Activated T-cell treated with anti-CD3 and anti-CD28 coated beads, Interleukin-2, amount 50 U/mL, for 1 hour (primary cell): ENCODE measurements at places on chromosomes 1 and 21.

- no peak for DNase-seq
These were observed 64.3 kb upstream of the VTCN1 start for GRCh38 chr1:117275055-117275454.

- no peak for DNase-seq
These were observed 87.4 kb downstream of the UBR4 start for GRCh38 chr1:19122668-19123067.

DNA sequence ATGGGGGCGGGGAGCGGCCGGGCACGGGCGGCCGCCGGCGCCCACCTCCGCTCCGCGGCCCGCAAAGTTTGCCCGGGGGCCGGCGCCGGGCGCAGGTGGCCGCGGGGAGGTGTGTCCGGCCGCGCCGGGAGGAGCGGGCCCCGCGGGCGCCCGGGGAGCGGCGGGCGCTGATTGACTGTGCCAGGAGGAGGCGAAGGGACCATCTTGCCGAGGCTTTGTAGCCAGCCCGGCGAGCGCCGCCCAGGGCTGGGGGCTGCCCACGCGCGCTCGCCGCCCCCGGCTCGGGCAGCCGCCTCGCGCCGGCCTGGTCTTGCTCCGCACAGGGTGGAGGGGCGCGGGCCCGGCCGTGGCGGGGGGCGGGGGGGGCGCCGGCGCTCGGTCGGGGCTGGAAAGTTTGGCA lies 432 bp downstream of the EPHB2 start:
- no peak for DNase-seq

- no peak for DNase-seq
These were observed 3.6 kb upstream of the RABIF start for GRCh38 chr1:202892501-202892900.

DNA sequence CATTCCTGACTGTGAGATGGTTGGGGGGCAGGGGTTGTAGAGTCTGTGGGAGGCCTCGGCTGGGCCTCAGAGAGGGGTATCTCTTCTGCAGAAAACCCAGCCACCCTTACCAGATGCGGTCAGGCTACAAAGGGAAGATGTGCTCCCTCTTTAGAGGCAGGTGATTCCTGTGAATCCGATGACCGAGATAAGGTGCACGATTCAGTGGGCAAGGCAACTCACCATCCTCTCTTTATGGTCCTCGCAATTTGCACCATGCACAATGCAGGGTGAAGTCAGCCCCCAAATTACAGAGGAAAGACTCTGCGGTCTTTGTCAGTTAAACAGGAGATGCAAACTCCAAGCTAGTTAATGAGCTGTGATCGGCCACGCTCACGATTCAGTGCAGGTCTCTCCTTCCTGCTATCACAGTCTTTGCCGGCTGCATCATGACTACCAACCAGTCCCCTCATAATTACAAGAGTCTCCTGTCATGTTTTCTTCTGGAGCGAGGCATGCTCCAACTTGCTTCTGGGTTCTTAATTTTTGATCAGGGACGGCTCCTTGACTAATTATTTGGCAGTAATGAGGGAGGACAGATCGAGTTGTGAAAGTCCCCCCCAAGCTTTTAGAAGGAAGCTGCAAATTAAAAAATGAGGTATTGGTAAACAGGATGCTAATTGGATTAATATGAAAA lies 12.5 kb downstream of the TP73 start:
- no peak for DNase-seq

GRCh38 chr1:116983112-116983511 lies 18.4 kb upstream of the CD101 start:
- no peak for DNase-seq

GRCh38 chr1:111204201-111204982 lies 3.9 kb upstream of the DENND2D start:
- peak; percentile 81 for DNase-seq

DNA sequence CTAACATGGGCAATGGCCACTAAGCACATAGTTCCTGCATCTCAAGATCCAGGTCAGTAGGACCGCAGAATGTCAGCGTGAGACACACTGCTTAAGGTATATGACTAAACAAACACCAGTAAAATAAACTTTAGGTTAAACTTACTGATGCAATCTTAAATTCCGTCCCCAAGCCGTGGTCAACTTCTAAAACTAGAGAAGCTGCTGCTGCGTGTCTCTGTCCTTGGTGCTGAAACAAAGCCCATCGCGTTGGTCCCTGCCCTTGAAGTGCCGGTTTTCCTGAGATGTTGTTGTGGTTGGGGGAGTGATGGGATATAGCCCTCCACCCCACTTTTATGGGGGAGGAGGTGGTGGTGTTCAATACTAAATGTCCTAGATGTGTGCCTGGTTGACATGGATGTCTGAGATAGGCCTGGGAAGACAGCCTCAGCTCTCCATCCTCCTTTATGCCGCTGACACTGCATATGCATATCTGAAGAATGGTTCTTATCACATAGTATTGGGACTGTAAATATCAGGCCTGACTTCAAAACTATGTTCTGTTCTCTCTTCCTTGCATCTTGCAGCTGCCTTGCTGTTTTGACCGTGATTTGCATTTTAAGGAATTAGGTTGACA lies 72.0 kb upstream of the KCNA3 start:
- peak; percentile 55 for DNase-seq

DNA sequence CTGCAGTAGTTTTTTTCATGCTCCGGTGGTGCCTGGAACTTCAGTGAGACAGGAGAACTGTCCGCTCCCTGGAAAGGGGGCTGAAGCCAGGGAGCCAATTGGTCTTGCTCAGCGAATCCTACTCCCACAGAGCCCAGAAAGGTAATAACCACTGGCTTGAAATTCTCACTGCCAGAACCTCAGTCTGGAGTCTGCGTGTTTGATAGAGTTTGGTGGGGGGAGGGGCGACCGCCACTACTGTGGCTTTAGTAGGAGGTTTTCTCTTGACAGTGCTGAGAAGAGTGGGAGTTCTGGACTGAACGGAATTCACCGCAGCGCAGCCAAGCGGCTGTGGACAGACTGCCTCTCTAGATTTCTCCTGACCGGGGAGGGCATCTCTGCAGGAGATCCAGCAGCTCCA lies 8.0 kb upstream of the OR2M3 start:
- DNase-seq: no peak

DNA sequence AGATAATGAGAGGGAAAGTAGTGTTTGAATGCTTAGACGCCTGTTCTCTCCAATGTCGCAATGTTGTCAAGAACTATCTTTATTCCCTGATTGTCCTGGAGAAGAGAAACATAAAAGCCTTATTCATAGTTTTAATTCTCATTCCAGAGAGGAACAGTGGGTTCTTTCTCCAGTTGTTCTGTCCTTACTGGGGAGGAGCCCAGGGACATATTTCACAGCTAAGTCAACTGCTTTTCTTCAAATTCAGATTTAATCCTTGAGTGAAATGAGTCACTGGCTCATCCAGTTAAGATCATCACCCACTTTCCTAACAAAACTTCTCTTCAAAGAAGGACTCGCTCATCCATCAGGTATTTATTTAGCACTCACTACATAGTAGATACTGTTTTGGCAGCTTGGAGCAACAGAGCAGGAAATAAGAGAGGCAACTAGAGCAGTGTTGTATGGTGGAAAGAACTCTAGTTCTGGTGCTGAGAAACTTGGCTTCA lies 365.7 kb upstream of the USP24 start:
- DNase-seq: no peak

DNA sequence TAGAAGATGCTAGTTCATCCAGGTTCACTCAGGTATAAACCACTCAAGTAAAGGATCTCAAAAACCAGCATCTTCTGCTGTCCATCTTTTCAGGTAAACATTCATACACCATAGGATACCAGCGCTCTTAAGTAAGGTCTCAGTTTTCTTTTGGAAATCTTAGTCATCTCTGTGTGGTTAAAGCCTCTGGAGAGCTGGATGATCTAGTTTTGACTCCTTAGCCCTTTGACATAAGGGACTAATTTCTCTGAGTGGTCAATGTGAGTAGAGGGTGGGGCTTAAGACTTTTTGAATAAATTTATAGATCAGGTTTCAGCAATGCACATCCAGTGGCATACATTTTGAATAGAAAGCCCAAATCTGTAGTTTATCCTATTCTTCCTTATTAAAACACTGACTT lies 92.3 kb downstream of the CTH start:
- DNase-seq: no peak

DNA sequence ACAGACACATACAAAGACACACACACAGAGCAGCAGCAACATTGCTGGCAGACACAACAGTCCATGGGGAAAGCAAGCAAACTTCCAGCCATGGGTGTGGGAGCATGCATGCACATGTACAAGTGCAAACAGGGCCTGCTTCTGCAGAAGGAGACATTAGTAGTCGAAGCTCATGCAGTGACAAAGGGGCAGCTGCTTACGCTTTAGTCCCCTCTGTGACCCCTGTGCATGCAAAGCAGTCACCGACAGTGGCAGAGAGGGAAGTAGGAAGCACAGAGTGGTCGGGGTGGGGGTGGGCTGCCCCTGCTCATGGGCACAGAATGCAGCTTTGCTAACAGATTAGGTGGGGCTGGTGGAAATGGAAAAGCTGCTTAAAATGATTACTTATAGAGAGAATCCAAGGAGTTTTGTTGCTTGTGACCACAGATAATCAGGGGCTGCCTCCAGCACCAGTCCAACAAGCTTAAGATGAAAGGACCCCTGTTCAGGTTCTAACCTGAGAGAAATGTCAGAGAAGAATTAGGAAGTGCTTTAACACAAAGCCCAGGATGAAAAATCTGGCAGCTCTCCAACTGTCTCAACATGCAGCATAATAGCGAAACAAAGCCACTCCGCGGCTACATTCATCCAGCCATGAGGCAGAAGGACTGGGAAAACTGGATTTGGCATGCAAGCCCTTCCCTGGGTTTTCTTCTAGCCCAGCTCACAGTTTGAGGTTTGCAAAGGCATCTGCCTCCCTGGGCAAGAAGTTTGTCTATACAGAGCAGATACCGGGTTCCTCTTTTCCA lies 378.9 kb downstream of the KCNH1 start:
- no peak for DNase-seq

- no peak for DNase-seq
These were observed 2.7 kb upstream of the RAD54L start for GRCh38 chr1:46244656-46245371.

DNA sequence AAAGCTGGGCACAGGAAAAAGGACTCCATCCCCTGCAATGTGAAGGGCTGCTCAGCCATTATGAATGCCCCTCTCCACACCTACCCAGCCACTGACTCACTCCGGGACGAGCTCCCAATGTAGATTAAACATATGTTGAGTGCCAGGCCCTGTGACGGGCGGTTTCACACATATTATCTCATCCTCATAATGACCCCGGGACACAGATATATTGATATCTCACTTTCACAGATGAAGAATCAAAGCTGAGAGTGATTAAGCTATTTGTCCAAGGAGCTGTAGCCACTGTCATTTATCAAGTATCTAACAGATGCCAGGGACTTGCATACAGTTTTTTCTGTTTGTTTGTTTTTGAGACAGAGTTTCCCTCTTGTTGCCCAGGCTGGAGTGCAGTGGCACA lies 35.0 kb upstream of the SLC30A1 start:
- no peak for DNase-seq

GRCh38 chr1:19374926-19375325 lies 62.8 kb downstream of the SLC66A1 start:
- DNase-seq: no peak

DNA sequence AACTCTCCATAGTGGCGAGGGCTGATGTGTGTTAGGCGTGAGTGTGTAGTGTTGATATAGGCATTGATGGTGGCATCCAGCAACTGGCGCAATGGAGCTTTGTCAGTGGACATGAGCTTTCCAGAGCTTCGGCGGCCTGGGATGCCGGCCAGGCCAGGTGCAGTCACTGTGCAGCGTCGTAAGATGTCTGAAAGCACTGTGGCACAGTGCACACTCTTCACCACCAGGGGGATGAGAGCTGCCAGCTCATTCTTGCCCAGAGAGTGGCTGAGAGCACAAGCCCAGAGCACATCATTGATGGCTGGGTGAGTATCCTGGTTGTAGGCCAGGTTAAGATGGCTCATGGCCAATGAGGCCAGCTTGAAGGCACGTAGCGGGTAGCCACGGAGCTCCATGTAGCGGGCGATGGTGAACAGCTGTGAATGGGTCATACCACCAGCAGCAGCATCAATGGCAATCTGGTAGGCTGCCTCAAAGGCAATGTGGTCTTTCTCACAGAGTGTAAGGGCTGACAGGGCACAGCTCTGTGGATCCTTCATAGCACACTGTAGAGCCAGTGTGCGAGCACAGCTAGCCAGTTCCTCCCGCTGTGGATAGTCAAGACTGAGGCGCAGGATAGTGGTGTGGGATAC lies 6.7 kb downstream of the UROD start:
- peak; percentile 58 for DNase-seq

DNA sequence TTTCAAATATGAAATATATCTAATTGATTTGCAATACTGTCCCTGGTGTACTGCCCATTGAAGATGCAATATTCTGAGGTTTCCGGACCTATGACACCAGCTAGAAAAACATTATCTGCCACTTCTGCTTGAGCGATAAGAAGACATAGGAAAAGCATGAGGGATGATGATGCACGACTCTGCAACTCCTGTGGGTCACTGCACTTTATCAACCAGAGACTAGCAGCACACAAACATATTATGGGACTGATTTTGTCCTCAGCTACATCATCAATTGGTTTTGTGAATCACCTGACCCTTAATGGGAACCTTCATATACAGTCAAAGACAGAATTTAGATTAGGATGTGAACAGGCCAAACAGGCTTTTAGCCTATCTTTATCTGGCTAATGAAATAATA lies 13.8 kb upstream of the KCNA3 start:
- no peak for DNase-seq

DNA sequence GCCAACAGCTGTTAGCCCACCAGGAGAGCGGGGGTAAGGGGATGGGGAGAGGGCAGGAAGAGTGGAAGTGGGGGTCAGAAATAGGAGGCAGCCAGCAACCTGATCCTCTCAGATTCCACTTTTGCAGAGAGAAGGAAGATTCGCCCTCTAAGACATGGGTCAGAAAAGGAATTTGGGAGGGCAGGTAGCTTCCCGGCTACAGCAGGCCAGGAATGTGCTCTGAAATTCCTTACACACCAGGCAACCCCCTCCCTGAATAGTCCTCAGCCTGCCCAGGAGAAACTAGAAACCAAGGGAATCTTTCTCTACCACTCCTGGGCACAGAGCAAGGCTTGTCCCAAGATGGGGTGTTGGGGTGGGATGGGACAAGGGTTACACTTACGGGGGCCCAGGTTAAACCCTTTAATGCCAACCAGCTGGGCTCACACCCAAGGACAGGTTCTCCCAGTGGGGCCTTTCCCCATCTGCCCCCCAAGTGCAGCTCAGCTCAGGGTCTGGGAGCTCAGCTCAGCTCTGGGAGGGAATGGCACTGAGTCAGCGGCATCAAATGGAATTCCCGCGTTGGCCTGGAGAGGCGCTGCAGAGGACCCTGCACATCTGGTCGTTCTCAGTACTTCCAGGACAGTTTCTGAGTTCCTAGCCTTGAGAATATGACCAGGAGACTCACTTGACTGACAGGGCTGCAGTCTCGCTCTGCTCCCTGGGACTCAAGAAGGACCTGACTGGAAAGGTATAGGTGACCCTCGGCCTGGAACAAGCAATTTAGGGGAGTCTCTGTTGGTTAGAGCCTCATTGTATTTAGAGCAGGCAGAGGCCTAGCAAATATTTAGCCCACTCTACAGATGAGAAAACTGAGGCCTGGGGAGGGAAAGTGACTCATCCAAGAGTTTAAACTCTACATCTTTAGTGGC lies 761 bp downstream of the TNNT2 start:
- DNase-seq: no peak
